ENCODE measurements at places on chromosomes 6 and 20. TPM values are rescaled to one million over a fixed set of nuclear protein-coding genes. Genes with fewer than 3 reads are reported as not detected.

PLG gene
- not detected for polyA plus RNA-seq

DNA sequence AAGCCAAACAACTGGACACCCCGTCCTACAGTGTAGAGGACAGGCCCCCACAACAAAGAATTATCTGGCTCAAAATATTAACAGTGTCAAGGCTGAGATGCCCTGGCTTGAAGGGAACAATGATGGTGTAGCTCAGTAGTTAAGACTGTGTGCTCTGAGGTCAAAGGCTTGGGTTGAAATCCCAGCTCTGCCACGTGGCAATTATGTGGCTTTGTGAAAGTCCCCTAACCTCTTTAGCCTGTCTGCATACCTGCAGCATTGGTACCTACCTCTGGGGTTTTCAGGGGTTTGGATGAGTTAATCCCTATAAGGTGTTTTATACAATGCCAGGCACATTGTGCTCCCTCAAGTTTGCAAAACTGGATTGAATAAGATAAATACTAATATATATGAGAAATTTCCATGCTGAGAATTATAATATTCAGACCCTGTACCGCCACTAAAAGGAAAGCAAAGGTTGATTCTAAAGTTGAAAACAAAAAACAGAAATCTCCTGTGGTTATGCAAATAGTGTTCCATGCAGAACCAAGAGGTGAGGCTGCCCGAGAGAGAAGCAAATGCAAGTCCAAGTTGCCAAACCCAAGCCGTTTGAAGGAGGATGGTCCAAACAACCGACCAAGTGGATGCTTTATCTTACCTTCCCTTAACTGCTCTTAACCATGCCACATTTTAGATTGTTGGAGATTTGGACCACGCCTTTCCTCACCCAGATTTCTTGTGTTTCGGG, 199.8 kb downstream of the NFATC2 start:
- DNase-seq: no peak

DNA sequence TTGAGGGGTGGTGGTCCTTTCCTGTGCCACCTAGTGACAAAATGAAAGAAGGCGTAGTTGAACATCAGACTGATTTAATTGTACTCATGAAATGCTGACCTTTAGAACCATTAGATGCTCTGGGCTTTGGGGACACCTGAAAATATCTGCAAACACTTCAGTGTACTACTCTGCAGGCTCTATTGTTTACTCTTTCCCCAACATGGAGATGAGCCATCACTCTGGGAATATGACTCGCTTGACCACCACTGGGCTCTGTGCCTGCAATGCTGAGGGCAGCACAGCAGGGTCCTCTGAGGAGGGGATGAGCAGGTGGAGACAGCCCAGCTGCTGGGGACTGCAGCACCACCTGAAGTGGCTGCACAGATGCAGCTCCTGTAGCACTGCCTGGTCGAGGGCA, 74.8 kb upstream of the SLC24A3 start:
- no peak for DNase-seq

DNA sequence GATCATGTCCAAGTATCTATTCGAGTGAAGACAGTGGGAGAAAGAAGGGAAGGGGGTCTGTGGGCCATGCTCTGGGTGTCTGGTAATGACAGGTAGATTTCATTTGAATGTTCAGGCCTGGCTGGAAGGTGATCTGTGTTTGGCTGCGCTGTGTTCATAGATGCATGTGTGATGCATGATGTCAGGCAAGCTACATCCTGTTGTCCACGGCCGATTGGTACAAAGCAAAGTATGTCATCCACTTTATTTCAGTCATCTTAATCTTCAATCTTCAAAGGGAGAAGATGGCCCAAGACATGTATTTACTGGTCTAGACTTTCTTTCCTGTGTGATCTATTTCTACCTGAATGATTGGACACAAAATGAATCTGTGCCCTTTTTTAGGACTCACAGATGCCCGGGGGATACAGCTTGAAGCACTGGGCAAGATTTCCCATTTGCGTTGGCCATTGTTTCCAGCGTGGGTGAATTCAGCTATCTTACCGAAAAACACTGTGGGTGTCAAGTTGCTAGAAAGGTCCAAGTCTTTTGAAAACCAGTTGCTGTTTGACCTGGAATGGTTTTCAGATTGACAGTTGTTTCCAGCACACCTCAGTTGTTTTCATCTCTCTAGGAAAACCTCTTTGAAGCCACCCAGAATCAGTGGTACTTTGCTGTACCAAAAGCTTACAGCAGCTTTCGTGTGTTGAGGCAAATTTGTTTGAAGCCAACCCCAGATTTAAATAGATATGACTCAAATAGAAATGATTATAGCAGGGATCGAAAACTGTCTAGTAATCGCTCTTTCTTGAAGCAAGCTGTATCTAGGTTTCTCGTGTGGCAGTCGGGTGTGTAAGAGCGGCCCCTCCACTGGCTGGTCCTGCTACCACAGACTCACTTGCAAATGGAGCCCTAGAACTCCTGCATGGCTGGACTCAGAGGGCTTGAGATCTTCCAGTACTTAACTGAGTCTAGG, 27.2 kb downstream of the DUSP22 start:
- DNase-seq: no peak

MAPK13 gene
- polyA plus RNA-seq: 76.5 TPM

- no peak for DNase-seq
Measured at GRCh38 chr6:122365775-122366403, 33.6 kb upstream of the HSF2 start.

EDN3 gene
- not detected for polyA plus RNA-seq

GRCh38 chr6:135183002-135183531, 2.0 kb downstream of the MYB start:
- peak; percentile 48 for DNase-seq

DNA sequence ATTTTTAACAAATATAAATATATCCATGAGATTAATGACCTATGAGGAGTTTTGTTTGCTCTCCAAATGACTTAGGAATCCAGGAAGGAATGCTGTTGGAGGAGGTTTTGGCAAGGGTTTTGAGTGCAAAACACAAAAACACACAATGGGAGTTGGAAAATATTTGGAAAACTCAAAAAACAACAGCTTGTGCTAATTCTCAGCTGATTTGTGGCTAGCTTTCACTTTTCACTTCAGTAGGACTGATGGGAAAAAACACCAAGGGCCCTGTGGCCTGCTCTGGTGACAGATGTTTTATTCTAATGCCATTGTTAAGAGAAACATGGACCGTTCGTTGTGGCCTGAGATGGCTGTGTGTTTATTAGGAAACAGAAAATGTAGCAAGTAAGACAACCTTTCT, 113.9 kb downstream of the ALDH8A1 start:
- DNase-seq: no peak

MMP24OS gene
- polyA plus RNA-seq: 8.2 TPM

DNA sequence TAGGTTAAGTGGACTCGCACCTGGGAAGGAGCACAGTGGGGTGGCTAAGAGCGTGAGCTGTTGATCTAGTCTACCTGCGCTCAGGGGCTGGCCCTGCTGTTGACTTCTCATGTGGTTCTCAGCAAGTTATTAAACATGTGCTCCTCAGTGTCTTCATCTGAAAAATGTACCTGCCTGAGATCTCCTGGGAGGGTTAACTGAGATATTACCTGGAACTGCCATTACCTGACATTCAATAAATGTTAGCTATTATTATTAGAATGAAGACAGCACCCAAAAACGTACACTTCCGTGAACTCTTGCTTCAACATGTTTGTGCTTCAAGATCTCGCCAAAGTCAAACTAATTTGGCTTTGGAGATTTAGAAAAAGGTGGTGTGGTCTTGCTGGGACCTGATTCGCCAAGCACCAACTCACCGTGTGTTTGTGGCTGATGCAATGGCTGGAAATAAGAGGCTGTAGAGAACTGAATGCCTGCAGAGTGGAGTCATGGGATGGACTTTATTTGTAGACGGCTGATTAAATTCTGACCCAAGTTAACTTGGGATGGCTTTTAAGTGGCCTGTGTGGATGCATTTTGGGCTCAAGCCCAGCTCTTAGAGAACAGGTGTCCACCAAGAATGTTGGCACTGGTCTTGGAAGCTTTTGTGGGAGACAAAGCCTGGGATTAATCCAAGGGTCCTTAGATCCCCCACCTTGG, 692.9 kb downstream of the QKI start:
- DNase-seq: no peak

- peak; percentile 72 for DNase-seq
Measured at GRCh38 chr6:15244620-15245360, 1.1 kb upstream of the JARID2 start.

TBPL1 gene
- 72.2 TPM for polyA plus RNA-seq

MBOAT1 gene
- polyA plus RNA-seq: 1.4 TPM

SLC2A4RG gene
- 1.4 TPM for polyA plus RNA-seq

GRCh38 chr6:82893889-82894652, 171.6 kb downstream of the UBE3D start:
- no peak for DNase-seq

NINL gene
- polyA plus RNA-seq: not detected

DNA sequence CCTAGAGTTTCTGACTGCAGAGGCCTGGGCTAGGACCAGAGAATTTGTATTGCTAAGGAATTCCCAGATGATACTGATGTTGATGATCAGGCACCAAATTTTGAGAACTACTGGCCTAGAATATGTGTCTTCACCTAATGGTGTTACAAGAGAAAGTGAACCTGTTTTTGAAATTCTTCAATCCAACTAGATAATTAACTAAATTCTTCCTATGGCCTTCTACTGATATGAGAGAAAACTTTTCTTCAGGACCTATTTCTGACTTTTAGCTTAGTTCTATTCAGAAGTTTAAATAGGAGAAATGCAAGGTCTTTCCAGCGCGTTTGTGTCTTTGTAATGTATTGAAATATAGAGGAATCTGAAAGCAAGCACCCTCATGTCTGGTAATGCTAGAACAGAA, 7.3 kb downstream of the NKAIN2 start:
- DNase-seq: no peak

FAXC gene
- polyA plus RNA-seq: not detected

- DNase-seq: peak; percentile 87
Measured at GRCh38 chr6:41733707-41734665, 1.4 kb downstream of the TFEB start.

- DNase-seq: no peak
Measured at GRCh38 chr20:21503345-21503744, 10.5 kb downstream of the NKX2-2 start.

GRCh38 chr20:64102647-64103354, 4.6 kb downstream of the NPBWR2 start:
- DNase-seq: no peak

GRCh38 chr6:17038316-17038715, 63.5 kb upstream of the STMND1 start:
- no peak for DNase-seq

GRCh38 chr6:130359736-130360135, 6.1 kb upstream of the TMEM200A start:
- DNase-seq: no peak

DNA sequence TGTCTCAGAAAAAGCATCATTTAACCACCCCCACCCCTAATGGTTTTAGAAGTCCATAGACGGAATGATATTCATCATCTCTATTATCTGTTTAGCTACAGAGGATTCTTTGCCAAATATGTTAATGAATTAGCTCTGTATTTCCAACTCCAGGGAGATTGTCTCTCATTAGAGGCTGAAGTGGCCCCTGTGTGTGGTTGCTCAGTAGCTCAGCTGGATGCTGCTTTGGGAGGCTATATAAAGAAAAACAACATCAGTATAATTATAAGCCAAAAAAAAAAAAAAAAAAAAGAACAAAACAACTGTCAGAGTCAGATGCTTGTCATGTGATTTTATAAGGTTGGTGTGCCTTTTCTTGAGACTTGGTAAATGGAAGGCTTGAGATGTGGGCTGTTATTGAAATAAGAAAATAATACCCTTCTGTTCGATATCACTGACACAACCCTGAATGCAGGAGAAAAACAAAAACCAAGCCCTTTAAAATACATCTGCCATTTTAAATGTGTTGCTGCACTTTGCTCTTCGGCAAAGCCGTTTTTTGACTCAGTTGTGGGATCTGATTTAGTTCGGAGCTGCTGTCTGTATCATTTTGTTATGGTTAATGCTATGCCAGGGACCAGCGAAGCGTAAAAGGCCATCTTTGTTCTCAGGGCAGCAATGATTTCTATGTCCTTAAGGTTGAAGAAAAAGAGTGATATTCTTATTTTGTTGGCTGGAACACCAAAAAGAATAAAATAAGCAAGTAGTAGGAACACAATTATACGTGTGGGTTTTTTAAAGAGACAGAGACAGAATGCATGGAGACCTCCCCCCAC, 422.6 kb downstream of the QKI start:
- no peak for DNase-seq

SLC22A7 gene
- not detected for polyA plus RNA-seq

CST5 gene
- polyA plus RNA-seq: not detected

SNPH gene
- 0.35 TPM for polyA plus RNA-seq

GRCh38 chr20:881783-882144, 34.4 kb downstream of the ANGPT4 start:
- no peak for DNase-seq

GRCh38 chr6:11769811-11770545, 8.6 kb downstream of the ADTRP start:
- DNase-seq: no peak

TMEM74B gene
- not detected for polyA plus RNA-seq

SYNCRIP gene
- polyA plus RNA-seq: 64.0 TPM

GRCh38 chr6:75109765-75110164, 96.1 kb downstream of the COL12A1 start:
- no peak for DNase-seq

DNA sequence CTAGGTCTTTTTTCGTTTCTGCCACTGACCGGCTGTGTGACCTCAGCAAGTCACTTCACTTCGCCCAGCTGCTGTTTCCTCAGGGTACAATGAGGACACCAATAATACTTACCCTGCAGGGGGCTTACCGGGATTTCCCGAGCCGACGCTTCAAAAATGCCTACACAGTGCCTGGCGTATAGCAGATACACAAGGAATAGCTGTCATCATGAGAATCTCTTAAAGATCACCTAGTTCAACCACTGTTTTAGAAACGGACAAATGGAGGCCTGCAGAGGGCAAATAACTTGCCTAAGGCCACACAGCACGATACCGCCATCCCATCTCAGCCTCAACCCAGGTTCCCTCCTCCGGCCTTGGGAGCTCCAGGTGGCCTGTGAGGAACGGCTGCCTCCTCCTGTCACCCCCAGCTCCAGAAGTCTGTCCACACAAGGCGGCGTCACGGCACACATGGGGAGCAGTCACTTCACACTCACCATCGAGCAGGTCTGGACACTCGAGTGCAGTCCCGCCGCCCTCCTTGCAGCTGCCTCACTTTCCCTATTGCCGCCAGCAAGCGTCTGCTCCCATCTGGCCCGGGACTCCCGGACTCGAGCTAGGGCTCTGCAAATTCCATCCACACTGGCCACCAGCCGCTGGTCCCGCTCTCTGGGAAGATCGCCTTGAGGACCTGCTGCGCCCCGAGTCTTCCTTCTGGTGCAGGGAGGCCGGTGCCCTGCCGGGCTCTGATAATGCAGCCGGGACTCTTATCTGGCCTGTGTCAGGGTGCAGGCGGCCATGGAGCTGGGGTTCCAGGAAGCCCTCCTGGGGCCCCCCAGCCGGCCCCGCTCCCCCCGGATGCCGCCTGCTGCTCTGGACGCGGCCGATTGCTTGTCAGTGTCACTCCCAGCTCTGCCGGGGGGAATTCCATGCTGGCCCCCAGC, at the start of gene RIPOR3:
TSS of gene RIPOR3 (minus strand) at position 893 of the 923 bp plus-strand sequence. CDS start at position 479, 414 bp downstream.
- no peak for DNase-seq

DNA sequence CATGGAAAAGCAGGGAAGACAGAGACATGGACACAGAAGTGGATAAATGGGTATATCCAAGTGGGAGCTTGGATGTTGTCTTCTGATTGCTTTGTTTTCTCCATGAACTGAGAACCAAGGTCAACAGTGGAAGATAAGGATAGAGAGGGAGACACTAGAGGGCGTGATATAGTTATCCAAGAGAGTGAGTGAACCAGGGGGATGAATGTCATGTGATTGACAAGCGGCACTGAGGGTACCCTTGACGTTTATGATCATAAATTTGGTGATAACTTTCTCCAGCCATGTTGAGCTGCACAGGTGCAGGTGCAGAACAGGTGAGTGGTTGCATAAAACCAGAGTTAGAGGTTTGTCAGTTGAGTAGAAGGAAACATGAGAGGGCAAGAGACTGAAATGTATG, 20.7 kb downstream of the EBF4 start:
- no peak for DNase-seq

SIRPD gene
- polyA plus RNA-seq: not detected
